ENCODE measurements at places on chromosomes 6 and 20.
A peak's percentile ranks its signal among the peaks of the same experiment; 100 is the strongest.

- no peak for DNase-seq
Measured at GRCh38 chr6:168099201-168100010, 20.4 kb upstream of the FRMD1 start.

DNA sequence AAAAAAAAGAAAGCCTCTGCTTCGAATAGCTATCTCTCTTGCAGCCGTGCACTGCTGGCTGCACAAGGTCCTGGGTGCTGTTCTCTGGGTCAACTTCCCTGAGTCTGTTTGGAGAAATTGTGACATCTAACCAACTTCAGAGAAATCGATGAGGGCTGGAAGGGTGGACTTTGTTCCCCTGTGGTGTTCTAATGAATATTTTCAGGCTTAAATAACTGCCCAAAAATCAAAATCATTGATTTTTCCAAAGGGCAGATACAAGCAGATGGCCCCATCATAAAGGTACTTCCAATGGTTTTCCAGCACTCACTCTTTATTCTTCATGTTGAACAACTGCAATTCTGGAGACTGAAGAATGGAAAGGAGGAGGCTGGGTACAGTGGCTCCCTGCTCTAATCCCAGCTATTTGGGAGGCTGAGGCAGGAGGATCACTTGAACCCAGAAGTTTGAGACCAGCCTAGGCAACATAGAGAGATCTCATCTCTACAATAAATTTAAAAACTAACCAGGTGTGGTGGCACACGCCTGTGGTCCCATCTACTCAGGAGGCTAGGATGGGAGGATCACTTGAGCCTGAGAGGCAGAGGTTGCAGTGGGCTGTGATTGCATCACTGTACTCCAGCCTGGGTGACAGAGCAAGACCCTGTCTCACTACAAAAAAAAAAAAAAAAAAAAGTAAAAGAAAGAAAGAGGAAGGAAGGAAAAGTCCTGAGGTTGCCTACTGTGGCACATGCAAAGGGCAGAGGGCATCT is 59.1 kb downstream of the FOXA2 start:
- no peak for DNase-seq

DNA sequence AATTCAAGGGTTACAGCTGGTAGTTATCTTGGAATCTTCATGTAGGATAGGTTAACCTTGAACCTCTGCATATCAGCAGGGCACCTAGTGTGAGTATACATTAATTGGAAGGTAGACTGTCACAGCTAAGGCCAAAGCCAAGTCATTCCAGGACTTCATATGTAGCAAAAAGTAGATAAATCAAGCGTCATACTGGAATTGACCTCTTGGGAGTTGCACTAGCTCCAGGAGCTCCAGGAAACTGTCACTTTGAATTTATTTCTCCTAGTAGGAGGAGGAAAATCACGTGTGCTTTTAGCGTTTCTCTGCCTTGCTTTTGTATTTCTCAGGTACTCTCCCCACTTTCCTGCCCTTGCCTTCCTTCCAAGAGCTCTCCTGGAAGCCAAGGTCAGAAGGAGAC is 30.3 kb downstream of the RIPOR2 start:
- no peak for DNase-seq

DNA sequence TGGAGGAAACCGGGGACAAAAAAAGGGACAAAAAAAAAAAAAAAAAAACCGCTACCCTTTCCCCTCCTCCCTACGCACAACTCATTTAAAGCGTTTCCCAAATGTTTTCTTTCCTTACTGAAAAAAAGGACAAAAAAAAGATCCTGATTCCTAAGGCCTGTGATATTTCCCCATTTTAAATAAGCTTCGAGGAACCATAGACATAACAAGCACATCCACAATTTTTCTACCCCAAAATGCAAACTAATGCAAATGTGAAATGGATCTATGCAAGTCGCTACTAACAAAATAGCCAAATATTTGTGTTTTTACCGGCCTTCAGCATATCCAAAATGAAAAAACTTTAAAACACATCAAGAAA is 1.4 kb upstream of the ZNF217 start:
- DNase-seq: peak; percentile 41

DNA sequence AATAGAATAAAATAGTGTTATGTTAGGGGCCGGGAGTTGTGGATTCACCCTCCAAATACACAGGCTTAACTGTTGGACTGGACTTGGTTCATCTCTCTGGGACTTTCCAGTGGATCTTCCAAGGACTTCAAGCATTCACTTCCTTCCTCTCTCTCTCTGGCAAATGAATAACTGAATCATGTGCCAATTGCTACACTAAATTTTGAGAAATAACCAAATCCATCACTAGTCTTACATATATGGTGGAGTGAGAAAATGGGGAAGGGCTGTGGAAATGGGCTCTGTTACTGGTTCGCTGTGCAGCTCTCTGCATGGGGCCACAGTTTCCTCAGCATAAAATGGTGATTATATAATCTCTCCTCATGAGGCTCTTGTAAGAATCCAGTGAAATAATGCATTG is 6.8 kb upstream of the KIAA1755 start:
- no peak for DNase-seq
